Stimulated activated CD4-positive, alpha-beta T cell treated with anti-CD3 and anti-CD28 coated beads, Interleukin-15, amount 100 ng/mL, for 1 hour (primary cell): ENCODE measurements at places on chromosomes 11 and 22.

- no peak for DNase-seq
Measured at GRCh38 chr22:45934659-45935341, 42.2 kb downstream of the WNT7B start.

GRCh38 chr11:60059521-60060240 lies 3.2 kb downstream of the MS4A3 start:
- DNase-seq: no peak

- no peak for DNase-seq
Measured at GRCh38 chr22:50723991-50724390, 14.0 kb upstream of the ACR start.

DNA sequence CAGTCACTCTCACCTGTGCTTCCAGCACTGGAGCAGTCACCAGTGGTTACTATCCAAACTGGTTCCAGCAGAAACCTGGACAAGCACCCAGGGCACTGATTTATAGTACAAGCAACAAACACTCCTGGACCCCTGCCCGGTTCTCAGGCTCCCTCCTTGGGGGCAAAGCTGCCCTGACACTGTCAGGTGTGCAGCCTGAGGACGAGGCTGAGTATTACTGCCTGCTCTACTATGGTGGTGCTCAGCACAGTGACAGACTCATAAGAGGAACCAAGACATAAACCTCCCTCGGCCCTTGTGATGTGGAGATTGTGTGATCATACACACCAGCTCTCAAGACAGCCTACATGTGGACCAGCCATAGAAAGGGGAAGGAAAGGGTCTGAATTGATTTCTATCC lies 113.3 kb downstream of the ZNF280B start:
- DNase-seq: no peak
